ENCODE measurements at places on chromosomes 7 and 10.

- no peak for DNase-seq
These were observed 90.1 kb downstream of the RGS10 start for GRCh38 chr10:119452396-119452795.

GRCh38 chr10:123385508-123386080 lies 231.4 kb downstream of the BUB3 start:
- DNase-seq, result no peak

DNA sequence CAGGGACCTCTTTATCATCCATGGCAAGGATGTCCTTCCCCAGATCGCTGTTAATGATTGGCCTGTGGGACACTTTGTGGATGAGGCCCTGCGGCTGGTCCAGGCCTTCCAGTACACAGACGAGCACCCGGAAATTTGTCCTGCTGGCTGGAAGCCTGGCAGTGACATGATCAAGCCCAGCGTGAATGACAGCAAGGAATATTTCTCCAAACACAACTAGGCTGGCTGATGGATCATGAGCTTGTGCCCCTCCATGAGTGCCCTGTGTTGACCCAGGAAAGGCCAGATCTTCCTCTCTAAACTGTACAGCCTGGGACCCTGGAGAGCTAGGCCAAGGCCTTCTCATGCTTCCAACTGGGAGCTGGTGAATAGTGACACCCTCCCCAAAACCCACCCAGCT lies 124.1 kb downstream of the CUL2 start:
- DNase-seq, result no peak

- DNase-seq, result no peak
These were observed 16.4 kb downstream of the RGS10 start for GRCh38 chr10:119526149-119526548.

GRCh38 chr7:64359543-64359942 lies 45.8 kb downstream of the ZNF736 start:
- DNase-seq, result no peak

DNA sequence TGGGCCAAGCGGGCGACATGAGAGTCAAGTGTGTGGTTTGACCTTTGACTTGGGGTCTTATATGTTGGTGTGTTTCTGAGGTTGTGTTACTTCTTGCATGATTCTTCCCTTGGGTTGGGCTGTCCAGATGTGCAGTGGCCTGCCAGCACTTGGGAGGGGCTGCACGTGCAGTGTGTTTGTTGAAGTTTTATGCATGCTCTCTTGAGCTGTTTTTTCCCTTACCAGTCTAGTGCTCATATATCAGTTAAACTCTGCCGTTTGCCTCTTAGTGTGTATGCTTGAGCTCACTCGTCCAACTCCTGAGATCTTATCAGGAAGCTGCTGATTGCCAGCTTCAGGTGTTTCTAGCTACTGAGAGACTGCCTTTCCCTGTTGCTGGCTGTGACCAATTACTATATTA lies 23.1 kb downstream of the SP4 start:
- no peak for DNase-seq

GRCh38 chr7:125547505-125547904 lies 617.9 kb upstream of the POT1 start:
- no peak for DNase-seq

- DNase-seq, result no peak
These were observed 27.7 kb downstream of the DNAJC9 start for GRCh38 chr10:73219384-73219783.

GRCh38 chr7:134662871-134663205 lies 16.2 kb downstream of the BPGM start:
- DNase-seq, result no peak

- DNase-seq, result no peak
These were observed 50.4 kb downstream of the RBM33 start for GRCh38 chr7:155694851-155695250.

DNA sequence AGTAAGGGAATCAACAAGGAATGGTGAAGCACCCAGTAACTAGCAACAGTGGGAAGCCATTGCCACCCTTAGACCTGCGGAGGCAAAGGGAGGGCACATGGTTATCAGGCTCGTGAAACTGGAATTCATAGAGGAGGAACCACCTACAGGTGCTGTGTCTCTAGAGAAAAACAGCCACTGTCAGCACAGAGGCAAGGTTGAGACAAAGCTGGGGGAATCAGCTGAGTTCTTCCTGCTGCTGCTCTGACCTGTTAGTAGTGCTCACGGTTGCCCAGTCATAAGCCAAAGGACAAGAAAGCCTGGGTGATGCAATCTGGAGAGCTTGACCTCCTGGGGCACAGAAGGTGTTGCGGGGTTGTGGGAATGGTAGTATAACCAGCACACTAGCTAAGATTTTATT lies 110.1 kb downstream of the TPST1 start:
- DNase-seq, result no peak

DNA sequence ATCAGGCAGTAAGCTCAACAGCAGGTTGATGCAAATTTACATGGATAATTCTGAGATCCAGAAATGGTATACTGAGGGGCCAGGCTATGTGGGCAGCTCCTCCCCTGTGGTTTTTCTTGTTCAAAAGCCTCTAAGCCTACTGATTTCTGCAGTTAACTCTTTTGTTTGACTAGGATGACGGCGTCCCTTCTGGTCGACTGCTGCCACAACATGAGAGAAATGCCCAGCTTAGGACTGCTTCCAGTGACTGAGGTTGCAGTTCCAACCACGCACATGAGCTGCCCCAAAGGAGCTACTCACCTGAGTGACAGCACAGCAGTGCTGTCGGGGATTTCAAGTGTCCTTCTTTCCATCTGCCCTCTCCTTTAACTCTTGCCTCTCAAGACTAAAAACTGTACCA lies 973.0 kb upstream of the GHITM start:
- no peak for DNase-seq

- no peak for DNase-seq
These were observed 207.9 kb downstream of the CTNNA3 start for GRCh38 chr10:67487906-67488619.

- DNase-seq, result no peak
These were observed 244.5 kb downstream of the ITGB1 start for GRCh38 chr10:32713560-32713959.

DNA sequence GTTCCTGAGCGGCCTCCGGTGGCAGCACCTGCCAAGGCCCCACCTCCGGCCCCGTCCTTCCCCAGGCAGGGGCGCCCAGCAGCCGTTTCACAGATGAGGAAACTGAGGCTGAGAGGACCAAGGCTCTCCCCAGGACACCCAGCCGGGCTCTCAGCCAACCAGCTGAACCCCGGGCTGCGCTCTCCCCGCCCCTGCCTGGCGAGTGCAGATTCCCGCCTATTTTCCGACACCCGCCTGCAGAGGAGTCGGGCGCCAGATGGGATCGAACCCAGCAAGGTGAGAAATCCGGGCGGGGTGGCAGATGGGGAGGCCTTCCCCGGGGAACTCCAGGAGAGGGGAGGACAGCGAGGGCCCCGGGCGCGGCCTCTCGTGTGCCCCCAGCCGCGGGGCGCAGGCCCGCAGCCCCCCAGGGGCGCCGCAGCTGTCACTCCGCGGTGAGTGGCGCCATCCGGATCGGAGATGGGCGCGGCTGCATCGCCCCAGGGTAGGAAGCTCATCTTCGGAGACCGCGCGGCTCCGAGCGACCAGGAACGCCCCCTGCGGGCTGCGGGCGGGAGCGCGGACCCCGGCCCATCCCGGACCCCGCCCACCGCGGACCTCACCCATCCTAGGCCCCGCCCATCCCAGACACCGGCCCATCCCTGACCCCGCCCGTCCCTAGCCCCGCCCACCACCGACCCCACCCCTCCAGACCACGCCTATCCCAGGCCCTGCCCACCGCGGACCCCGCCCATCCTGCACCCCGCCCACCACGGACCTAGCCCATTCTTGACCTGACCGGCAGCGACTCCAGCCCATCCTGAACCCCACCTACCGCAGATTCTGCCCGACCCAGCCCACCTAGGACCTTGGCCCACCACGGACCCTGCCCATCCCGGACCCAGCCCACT lies 90.3 kb downstream of the MICALL2 start:
- DNase-seq, result no peak

- no peak for DNase-seq
These were observed 38.7 kb upstream of the BICC1 start for GRCh38 chr10:58473976-58474375.

GRCh38 chr7:36796850-36797536 lies 72.7 kb upstream of the AOAH start:
- no peak for DNase-seq

DNA sequence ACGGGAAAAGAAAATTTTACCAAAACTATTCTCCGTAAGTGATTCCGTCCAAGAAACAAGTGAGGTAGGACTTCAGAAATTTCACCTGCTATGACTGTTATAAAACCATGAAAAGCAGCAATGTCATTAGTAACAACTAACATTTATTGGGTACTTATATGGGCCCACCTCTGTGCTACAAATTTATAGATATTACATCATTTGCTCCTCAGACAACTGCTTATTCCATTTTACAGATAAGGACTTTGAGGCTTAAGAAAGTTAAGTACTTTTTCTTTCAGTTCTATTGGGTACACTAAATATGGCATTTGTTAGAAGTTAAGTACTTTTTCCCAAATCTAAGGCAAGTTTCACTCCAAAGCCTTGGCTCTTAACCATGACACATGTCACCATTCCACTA lies 36.3 kb downstream of the HACD1 start:
- no peak for DNase-seq

DNA sequence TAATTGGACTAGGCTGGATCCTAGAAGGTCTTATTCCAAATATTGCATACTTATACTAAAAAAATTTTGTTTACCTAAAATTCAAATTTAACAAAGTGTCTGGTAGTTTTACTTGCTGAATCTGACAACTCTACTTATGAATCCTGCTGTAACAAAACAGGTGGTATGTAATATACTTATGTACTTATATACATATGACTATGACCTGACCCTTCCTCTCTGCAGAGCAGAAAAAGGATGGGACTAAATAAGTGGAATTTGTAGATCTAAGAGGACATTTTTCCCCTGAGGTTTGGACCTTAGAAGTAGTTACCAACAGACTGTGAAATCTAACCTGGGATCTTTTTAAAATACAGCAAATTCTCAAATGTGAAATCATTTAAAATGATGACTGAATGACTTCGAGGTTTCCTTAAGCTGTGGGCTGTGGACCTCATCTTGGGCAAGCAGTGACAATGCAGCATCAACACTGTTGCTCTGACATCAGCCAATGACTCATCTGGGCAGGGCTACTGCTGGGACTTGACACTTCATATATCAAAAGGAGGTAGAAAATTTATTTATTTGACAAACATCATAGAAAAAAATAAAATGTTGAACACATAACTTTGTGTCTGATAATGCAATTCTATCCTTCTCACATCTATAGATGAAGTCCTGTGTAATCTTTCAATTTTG lies 73.6 kb downstream of the RELN start:
- no peak for DNase-seq

- DNase-seq, result no peak
These were observed 75.1 kb upstream of the SMNDC1 start for GRCh38 chr10:110379831-110380230.

DNA sequence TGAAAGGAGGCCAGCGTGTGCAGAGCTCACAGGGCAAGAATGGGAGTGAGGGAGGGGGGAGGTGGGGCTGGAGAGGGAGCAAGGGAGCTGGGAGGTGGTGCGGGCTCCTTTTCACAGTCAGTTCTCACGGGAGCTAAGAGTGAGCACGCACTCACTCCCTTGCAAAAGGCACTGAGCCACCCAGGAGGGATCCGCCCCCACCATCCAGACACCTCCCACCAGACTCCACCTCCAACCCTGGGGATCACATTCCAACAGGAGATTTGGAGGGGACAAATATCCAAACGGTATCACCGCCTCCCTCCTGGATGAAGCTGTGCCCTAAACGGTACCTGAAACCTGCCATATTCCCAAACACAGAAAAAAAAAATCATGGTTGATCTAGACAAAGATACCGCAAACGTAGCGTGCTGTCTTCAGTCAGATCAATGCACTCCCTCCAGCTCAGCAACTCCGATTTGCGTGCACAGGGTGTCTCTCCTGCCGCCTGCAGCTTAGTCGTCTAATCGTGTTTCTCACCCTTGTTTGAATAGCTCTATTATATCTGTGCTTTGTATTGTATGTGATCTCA lies 20.3 kb upstream of the PRKAG2 start:
- DNase-seq, result no peak

GRCh38 chr10:114479307-114479706 lies 75.0 kb upstream of the AFAP1L2 start:
- no peak for DNase-seq

- DNase-seq, result no peak
These were observed 12.9 kb upstream of the SNX10 start for GRCh38 chr7:26278770-26279169.

DNA sequence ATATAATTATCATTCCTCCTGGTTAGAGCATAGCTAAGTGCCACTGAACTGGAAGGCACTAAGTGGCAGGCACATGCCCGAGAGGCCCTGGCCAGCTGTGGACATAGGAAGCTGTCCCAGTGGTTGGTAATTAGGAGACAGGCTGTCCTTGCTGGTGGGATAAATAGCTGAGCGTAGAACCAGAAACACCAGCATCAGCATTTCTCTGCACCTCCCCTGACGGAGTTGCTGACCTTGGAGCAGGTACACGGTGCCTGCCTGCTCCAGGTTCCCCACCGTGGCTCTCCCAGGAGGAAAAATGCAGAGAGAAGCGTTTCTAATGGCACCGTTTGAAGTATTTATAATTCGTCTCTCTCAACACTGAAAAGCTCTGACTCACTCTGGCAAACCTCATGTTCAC lies 5.6 kb upstream of the ABLIM1 start:
- DNase-seq, result no peak

DNA sequence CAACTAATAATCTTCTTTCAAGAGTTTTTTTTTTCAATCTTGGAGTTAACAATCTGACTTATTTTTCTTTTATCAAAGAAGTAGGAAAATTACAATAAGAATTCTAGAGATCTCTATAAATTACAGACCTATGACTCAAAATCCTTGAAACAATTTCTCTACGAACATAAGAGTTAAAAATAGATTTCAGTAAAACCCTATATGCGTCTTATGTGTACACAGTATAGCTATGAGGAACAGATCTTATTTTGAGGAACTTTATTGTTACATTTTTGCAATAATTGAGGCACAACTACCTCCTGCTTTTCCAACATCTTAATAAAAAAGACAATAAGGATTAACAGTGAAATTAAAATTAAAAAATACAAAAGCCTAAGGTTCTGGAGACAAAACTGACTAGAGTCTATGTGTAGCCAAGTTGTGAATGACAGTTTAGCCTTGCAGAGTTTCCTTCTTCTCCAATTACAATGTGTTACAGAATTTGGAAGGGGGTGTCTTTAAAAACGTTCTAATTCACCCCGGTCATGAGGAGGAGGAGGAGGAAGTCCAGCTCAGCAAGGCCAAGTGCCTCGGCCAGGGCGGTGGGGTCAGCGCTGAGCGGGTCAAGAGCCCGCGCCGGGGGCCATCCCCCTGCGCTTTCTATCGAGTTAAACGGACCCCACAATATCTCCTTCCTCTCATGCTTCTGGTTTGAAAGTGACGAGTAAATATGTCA lies 40.5 kb downstream of the AMZ1 start:
- no peak for DNase-seq

- no peak for DNase-seq
These were observed 6.6 kb downstream of the OPTN start for GRCh38 chr10:13106387-13107045.

DNA sequence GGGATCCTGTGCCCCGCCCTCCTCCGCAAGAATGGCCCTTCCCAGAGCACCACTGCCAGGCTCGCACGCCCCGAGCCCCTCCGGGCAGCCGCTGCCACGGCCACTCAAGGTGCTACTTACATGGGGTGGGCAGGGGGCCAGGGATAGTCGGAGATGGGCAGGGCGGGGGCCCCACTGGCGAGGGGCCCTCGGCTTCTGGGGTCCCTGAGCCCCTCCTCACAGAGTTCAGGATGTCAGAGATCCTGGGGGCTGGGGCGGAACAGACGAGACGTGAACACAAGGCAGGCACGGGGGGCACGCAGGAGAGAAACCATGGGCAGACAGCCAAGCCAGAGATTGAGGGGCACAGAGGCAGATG lies 25.6 kb downstream of the YKT6 start:
- DNase-seq, result no peak

- DNase-seq, result no peak
These were observed 131.6 kb downstream of the DIP2C start for GRCh38 chr10:557792-558328.

Data from stimulated activated CD4-positive, alpha-beta T cell treated with anti-CD3 and anti-CD28 coated beads, Interleukin-1b, Interleukin-23, amount 100 ng/mL, for 1 hour (primary cell).